ENCODE measurements at places on chromosomes 6 and 20.

DNA sequence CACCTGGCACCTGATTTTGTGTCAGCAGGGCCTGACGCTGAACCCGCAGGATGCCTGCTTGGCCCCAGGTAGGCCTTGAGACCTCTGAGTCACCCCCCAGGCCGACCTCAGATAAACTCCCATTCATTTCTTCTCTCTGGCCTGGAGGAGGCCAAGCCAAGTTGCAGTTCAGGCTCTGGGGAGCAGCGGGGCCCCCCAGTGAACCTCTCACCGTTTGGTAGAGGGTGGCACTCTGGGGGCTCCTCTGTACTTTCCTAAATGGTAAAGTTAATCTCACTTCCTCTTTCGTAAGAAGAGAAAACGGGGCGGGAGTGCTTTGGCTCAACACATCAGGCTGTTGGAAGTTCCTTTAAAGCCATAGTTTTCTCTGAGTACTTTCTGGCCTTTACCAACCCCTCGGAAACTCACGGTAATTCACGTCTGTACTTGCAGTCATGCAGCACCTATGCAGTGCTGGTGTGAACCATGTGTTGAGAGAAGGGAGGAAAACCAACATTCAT lies 2.8 kb downstream of the SIRPA start:
- no peak for DNase-seq

DNA sequence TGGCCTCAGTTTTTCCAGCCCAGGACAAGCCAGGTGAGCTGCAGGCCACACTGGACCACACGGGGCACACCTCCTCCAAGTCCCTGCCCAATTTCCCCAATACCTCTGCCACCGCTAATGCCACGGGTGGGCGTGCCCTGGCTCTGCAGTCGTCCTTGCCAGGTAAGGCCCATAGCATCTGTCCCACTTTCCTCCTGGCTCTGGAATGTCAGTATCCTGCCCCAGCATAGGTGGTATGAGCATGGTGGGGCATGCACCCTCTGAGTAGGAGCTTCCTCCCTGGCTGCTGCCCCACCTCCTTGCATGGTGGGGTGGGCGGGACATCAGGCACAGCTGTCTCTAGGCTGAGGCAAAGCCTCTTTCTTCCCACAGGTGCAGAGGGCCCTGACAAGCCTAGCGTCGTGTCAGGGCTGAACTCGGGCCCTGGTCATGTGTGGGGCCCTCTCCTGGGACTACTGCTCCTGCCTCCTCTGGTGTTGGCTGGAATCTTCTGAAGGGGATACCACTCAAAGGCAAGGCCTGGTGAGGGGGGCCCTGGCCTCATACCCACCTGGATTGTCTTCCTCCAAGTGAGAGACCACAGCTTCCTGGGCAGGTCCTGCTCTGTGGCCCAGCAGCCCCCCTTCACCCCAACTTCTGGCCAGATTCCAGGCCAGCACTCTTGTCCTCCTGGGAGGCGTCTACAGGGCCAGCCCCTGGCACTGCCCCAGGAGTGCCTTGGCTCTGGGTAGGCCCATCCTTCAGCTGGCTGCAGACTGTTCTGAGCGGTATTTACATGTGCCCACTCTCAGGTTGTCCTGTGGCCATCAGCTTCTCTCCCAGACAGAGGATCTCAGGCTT lies 9.1 kb downstream of the PI16 start:
- DNase-seq, result no peak

GRCh38 chr20:46973766-46974165 lies 79.1 kb downstream of the EYA2 start:
- DNase-seq, result no peak

- no peak for DNase-seq
These were observed 190.8 kb downstream of the EPM2A start for GRCh38 chr6:145544514-145544913.

- no peak for DNase-seq
These were observed 143.4 kb downstream of the ISM1 start for GRCh38 chr20:13364278-13365170.

DNA sequence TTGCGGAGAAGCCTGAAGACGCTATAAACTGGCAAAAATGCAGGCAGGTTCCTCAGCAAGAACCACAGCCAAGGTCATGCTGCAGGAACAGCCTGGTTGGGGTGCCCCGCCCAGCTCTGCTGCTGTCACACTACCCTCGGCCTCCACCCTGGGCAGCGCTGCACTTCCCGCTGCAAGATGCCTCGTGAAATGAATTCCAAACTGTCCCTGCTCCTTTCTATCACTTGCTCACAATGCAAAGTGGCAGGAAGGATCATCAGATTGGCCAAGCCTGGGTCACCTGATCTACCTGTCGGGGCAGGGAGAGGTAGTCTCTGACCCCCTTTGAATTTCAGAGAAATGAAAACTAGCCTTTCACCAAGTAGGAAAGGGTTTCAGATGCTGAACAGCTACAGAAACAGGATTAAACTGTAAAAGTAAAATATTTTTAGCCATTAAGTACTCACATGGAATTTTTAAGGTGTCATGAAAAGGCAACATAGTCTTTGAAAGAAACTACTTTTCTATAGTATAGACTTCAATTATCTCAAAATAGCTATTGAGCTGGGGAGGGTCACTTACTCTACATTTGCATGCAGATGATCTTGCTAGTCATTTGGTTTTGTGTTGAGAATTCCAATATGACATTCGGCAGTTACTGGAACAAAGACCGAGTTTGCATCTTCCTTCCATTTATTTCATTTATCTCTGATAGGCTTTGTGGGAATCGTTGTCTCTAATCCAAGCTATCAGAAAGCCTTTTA lies 236.4 kb upstream of the ASCC3 start:
- no peak for DNase-seq

GRCh38 chr6:83442752-83443151 lies 11.9 kb upstream of the ME1 start:
- DNase-seq, result no peak

GRCh38 chr6:162963861-162964260 lies 236.1 kb downstream of the PACRG start:
- DNase-seq, result no peak

DNA sequence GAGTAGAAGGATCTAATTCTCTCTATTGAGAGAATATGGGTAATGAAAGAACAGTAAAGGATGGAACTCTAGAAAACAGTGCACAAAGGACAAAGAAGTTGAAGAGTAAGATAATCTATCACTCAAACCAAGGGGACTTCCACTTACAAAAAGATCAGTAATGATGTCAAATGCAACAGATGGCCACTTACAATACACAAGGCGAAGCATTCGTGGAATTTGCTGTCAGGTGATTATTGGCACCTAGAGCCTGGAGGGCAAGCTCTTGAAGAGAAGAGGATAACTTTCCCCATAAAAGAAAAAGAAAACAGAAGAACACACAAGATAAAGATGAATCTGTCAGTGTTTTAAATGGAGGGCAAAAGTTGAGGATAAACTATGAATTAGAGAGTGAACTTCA lies 256.0 kb upstream of the TCF21 start:
- DNase-seq, result no peak

DNA sequence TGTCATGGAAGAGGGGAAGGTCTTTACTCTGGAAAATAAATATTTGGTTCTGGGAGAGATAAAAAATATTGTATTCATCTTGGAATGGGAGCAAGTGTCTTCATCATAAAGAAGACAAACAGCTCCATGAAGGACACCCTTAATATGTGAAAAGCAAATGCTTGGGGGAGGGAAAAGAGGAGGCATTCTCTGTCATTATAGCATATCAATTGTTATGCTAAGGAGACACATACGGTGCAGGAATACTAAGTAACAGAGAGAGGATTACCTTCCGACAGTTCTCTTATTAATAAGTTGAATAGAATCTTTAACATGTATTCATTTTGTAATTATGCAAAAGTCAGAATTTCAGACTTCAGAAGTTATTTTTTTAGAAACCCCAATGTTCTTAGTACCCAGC lies 634.4 kb downstream of the UTRN start:
- DNase-seq, result no peak

- DNase-seq, result no peak
These were observed 10.7 kb upstream of the ADRM1 start for GRCh38 chr20:62292108-62292507.

- no peak for DNase-seq
These were observed 12.9 kb upstream of the ADTRP start for GRCh38 chr6:11791354-11792107.

GRCh38 chr20:38776363-38776762 lies 28.1 kb downstream of the ACTR5 start:
- no peak for DNase-seq

GRCh38 chr20:45913116-45913515 lies 1.2 kb upstream of the PLTP start:
- DNase-seq, result no peak

DNA sequence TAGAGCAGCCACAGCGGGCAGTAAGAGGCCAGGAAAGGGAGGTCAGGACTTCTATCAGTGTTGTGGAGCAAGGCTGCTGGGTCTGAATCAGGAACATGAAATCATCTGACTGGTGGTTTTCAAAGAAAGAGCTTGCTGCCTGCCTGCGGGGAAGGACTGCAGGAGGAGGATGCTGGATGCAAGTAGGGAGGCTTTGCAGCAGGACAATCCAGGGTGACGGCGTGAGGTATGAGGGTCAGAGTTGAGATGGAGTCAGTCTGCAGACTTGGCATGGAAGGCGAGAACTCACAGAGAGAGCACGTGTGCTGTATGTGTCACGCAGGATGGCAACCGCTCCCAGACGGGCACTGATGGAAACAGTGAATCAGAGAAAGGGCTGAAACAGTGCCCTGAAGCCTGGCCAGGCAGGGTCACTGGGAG lies 59.2 kb upstream of the CD93 start:
- DNase-seq, result peak; percentile 63

DNA sequence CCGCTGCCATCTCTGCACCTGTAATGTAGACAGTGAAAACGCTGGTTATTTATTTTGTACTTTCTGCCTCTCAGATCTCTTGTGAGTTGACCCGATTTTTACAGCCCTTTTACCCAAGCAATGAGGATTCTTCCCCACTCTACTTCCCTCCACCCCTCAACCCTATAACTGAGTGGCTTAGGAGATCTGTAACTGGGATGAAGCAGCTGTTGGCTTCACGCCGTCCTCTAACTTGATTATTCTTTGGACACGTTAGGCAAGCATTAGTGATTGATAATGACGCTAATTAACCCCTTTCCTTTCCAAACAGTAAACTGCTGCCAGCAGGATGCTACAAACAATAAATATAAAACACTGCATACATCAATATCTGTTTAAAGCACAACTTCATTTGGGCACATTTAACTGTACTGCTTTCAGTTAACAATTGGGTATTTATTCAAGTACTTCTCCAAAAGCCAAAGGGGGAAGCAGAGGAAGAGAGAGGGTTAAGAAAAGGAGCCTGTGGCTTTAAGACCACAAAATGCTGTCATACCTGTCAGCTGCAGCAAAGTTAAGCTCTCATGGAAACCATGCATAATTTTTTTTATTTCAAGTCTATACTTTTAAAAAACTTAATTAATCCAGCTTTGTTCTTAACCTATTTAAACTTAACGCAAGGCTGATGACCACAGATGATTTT lies 21.2 kb downstream of the TFAP2A start:
- DNase-seq, result no peak

- no peak for DNase-seq
These were observed 24.7 kb downstream of the KCNK17 start for GRCh38 chr6:39289490-39289889.

DNA sequence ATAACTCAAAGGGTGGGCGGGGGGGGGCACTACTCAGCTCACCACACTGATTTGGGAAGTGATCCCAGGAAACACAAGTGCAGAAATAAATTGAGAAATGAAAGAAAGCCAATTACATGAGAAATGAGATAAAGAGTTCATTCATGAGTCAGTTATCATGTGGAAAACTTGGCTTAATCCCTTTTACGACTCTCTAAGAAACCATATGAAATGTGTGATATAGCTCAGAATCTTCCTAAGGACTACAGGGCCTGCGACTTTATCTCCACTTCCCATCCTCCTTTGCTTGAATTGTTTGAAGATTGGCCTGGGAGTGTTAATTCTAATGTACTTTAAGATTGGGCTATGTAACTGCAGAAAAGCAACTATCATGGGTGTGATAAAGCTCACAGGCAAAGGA lies 3.6 kb upstream of the BTN2A2 start:
- no peak for DNase-seq

DNA sequence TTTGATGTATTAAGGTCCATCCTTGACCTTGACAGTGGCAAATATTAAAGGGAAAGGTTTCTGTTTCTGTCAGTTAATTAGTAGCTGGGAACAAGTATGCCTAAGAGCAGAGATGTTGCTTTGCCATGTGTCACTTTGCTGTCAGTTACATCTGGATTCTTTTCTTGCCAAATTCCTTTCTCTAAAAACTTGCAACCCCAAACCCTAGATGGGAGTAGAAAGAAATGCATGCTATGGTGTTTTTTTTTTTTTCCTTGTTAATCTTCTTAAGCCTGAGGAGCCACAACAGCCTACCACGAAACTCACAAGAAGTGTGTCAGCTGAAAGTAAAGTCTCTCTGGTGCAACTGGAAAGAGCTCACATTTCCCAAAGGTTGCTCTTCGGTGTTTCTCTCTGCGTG lies 18.0 kb upstream of the CLDN20 start:
- DNase-seq, result no peak

DNA sequence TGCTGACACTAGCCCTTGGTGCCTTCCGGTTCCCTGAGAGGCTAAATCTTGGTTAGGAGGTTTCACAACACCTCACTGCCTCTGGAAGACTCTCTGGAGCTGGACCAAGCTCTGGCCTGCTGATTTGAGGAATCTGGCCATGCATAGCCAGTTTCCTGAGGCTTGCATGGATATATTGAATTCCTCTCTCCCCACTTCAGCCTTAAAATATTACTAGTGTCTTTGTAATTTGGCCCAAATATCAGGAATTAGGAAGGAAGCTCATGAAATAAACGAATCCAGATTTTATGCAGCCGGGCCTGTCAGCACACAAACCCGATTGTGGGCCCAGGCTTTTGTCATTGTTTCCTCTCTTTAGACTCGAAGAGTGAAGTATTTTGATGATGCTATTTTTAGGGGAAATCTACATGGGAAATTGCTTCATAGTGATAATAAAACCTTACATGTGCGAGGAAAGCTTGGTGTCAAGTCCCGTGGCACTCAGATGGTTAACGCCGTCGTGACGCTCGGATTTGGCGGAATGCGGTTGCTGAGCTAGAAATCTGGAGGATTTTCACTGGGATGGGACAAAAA lies 144.4 kb downstream of the PHACTR3 start:
- DNase-seq, result peak; percentile 97

DNA sequence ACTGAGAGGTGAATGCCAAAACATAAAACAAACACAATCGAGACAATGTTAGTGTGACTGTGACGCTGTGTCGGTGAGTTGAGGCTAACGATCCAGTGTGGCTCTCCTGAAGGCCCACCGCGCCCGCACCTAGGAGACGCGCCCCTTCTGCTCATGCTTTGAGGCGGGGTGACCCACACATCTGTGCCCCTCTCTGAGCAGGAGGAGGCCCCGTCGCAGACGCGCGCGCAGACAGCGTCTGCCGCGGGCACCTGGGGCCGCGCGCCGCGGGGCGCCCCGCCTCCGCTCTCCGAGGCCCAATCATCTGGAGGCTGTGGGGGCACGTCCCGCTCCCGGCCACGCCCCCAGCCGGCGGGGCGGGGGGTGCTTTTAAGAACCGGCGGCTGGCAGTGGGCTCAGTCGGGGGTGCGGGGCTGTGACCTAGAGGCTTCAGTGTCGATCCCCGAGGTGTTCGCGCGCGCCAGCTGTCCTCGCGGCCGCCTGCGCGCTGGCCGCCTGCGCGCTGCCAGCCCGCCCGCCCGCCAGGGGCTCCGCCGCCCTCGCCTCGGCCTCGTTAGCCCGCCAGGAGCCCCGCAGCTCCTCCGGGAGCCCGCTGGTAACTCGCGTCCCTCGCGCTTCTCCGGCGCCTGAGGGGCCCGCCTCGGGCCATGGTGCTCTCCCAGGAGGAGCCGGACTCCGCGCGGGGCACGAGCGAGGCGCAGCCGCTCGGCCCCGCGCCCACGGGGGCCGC lies at the start of gene SLC16A10:
Gene SLC16A10 (plus strand): TSS at position 398 of the 730 bp plus-strand sequence. CDS start 250 bp downstream, at position 648.
- no peak for DNase-seq

All from GM04503 (cell line).